GM10248 (cell line): ENCODE measurements at places on chromosomes 7 and 10.

DNA sequence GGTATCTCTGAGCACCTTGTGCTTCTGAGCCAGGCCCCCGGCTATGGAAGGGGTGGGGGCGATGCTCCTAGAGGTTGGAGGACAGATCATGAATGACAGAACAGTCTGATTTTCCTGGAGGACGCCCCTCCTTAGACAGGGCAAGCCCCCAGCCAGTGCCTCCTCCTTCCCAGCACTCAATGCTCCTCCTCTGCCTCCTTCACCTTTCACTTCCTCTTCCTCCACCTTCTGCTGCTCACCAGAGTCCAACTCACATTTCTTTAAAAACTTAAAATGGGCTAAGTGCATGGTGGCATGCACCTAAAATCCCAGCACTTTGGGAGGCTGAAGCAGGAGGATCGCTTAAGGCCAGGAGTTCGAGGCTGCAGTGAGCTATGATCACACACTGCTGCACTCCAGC, 71.1 kb upstream of the CUX1 start:
- no peak for DNase-seq

DNA sequence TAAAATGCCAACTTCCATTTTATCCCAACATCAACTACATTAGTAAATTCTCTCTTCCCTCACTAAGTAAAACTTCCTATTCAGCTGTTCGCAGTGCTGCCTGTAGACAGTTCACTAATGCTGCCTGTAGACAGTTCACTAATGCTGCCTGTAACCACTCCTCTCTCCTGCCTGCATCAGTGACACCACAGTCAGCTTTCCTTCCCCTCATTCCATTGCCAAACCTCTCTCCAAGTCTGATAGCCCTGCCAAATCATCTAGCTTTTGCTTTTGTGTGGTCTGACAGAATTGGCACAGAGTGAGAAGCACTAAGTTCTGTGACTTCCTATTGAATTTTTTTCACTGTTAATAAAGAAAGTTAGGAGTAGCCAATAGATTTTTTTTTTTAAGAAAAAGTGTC, 43.0 kb upstream of the MACC1 start:
- no peak for DNase-seq

DNA sequence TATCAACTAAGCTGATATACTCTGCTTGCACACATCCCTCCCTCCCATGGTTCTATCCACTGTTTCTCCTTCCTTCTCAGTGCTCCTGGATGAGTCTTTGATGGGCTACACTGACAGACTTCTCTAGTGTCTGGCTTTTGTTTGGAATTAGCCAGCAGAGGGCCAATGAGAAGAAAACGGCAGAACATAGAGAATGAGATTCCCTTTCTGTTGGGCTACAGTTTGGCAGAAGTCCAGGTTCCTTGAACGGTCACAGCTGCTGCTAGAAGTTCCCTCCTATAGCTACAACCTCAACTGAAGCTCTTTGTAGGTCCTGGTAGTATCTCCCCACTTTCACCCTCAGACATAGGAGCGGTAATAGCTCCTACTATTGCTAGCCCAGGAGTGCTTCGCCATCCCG, 251.1 kb upstream of the LRRN3 start:
- no peak for DNase-seq

DNA sequence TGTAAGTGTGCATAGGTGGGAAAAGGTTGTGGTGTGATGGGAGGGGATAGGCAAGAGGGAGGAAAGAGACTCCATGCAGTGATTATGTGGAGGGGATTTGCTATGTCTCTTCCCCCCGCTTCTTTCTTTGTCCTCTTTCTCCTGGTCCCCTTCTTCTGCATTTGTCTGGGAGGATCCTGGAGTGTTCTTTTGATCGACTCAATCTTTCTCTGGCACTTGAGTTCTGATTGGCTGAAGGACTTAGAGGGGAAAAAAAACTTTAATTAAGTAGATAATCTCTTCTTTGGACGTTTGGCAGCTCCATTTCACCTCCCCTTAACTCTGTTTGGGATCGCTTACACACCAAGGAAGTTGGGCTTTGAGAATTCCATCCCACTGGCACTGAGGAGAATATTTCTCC, at the start of gene WNT8B:
WNT8B (plus strand) TSS at position 301 of the 400 bp plus-strand sequence. CDS start 160 bp downstream, outside the sequence.
- no peak for DNase-seq

DNA sequence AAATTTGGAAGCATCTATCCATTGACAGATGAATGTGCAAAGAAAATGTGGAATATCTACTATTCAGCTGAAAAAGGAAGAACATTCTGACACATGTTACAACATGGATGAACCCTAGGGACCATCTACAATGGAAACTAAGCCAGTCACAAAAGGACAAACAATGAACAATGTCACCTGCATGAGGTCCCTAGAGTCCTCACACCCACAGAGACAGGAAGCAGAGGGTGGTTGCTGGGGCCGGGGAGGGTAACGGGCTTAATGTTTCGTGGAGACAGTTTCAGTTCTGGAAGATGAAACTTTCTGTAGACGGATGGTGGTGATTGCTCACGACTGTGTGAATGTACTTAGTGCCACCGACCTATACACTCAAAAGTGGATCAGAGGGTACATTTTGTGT, 282.9 kb downstream of the ADARB2 start:
- DNase-seq, result no peak

- DNase-seq, result no peak
Measured at GRCh38 chr7:28433699-28434219, 21.4 kb downstream of the CREB5 start.

GRCh38 chr10:21742740-21743412, 208.8 kb downstream of the MLLT10 start:
- no peak for DNase-seq

GRCh38 chr10:69411476-69411875, 5.2 kb downstream of the TACR2 start:
- no peak for DNase-seq

GRCh38 chr10:31120961-31121685, 89.5 kb upstream of the ZNF438 start:
- DNase-seq, result no peak

GRCh38 chr10:88989824-88990383, 694 bp upstream of the FAS start:
- peak; percentile 19 for DNase-seq

GRCh38 chr10:50232261-50232639, 19.1 kb downstream of the ASAH2 start:
- DNase-seq, result no peak

DNA sequence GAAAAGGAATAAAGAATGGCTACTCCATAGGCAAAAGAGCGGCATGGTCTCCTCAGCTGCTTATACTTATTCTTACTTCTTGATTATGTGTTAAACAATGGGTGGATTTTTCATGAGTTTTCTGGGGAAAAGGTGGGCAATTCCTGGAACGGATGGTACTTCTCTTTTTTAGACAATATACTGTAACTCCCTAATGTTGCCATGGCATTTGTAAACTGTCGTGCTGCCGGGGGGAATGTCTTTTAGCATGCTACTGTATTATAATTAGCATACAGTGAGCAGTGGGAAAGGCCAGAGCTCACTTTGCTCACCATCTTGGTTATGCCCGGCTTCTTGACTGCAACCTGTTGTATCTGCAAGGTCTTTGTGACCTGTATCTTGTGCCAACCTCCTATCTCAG, 372.1 kb upstream of the AKR1E2 start:
- DNase-seq, result no peak
